ENCODE measurements at places on chromosomes 5 and 9.

DNA sequence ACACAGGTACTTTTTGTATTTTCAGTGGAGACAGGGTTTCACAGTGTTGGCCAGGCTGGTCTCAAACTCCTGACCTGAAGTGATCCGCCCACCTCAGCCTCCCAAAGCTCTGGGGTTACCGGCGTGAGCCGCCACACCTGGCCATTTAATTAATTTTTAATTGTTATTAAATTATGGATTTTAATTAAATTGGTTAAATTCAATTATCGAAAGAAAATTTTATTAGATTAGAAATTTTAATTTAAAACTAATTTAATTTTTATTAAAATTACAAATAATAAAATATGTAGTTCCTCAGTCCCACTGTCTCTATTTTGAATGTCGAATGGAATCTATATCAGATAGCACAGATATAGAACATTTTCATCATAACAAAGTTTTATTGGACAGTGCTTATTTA lies 416.5 kb downstream of the GABRG2 start:
- DNase-seq: no peak

DNA sequence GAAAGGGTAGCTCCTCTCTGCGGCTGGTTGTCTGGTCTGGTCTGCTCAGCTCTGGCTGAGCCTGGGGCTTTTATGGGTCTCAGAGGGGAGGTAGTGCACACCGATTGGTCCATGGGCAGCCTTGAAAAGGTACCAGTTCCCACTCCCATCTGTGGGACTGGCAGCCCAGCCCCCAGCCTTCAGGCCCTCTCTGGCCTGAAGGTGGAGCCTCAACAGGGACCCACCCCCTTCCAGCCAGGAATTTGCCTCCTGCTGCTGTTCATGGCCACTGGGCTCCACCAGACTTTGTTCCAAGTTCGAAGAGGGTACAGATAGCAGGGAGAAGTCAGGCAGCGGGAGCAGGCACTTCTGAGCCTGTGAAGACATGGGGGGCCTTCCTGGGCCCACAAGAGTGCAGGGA lies 165.3 kb upstream of the SLC27A6 start:
- DNase-seq: no peak

GRCh38 chr5:17187011-17187785 lies 30.2 kb upstream of the BASP1 start:
- DNase-seq: no peak

- no peak for DNase-seq
Observed at GRCh38 chr5:102740515-102740914, 14.6 kb upstream of the PAM start.
